ENCODE measurements at places on chromosomes 4 and X.

- no peak for DNase-seq
Observed at GRCh38 chrX:53089925-53090324, 4.0 kb upstream of the KANTR start.

- peak; percentile 30 for DNase-seq
Observed at GRCh38 chrX:34638116-34638515, 19.0 kb downstream of the TMEM47 start.

GRCh38 chr4:187178587-187178986 is 454.9 kb upstream of the FAT1 start:
- no peak for DNase-seq

GRCh38 chr4:14631806-14632440 is 370.4 kb upstream of the CPEB2 start:
- DNase-seq: no peak

GRCh38 chrX:141375011-141375760 is 132.9 kb upstream of the SPANXC start:
- DNase-seq: no peak

GRCh38 chr4:31657859-31658570 is 937.8 kb downstream of the PCDH7 start:
- DNase-seq: no peak

GRCh38 chr4:178448372-178449035 is 1006.3 kb upstream of the AGA start:
- DNase-seq: no peak

- no peak for DNase-seq
Observed at GRCh38 chr4:37464373-37465128, 220.0 kb downstream of the NWD2 start.

- DNase-seq: no peak
Observed at GRCh38 chrX:154593201-154593600, 8.3 kb downstream of the CTAG1A start.

DNA sequence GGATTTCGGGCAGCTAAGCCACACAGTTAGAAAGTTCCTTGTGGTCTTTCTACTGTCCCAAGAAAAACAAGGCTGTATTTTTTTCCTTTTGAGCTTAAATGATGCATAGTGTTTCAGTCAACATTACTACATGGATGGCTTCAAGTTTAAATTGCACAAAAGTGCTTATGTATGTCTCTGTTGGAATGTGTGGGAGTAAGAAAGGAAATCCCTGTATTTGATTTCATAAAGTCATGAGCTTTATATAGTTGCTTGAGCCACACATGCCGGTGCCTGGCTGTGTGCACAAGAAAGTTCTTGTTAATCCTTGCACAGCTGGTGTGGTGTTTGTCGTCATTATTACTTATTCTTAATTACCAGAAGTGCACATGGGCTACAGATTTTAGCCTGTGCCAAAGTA is 262.2 kb downstream of the ARHGAP10 start:
- DNase-seq: no peak

- no peak for DNase-seq
Observed at GRCh38 chr4:65416891-65417290, 253.4 kb downstream of the EPHA5 start.

DNA sequence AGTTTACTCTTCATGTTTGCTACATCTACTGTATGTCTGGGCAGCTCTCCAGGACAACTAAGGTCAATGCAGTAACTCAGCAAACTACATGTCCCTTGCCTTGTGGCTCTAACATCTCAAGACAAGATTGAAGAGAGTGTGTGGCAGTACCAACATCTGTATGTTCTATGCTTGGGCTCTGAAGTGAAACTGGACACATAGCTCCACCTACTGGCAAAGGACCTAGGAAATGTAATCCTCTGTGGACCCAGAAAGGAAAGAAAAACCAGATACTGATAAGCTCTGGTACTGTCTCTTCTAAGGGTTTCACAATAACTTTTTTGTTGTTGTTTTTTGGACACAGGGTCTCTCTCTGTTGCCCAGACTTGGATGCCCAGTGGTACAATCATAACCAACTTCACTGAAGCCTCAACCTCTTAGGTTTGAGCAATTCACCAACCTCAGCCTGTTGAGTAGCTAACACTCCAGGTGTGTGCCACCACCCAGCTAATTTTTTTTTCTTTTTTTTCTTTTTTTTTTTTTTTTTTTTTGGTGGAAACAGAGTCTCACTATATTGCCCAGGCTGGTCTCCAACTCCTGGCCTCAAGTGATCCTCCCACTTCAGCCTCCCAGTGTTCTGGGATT is 64.1 kb downstream of the QDPR start:
- peak; percentile 75 for DNase-seq

- no peak for DNase-seq
Observed at GRCh38 chr4:175330236-175330635, 412.1 kb downstream of the ADAM29 start.

- DNase-seq: no peak
Observed at GRCh38 chrX:102723456-102723855, 2.9 kb downstream of the GPRASP3 start.

GRCh38 chr4:184265546-184266351 is 48.1 kb upstream of the ENPP6 start:
- DNase-seq: no peak

- DNase-seq: no peak
Observed at GRCh38 chr4:10008609-10009005, 12.7 kb downstream of the SLC2A9 start.

DNA sequence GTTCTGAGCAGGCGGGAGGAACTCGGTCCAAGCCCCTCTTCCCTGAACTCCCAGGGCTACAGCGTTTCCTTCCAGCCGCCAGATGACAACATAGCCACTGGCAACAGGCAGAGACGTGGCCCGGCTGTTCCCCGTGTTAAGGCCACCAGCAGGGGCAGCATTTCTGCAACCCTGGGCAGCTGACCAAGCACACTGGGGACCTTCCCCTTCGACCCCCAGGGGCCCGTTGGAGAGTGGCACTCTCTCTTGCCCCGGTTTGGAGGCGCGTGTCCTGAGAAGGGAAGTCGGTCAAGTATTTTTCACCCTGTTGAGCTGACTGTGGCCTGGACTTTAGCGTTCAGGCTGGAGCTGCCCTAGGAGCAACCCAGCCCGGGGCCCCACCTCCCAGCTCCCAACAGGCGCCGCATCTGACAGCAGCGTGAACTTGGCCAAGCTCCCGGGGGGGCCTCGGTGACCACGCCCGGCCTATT is 37.6 kb downstream of the ZBTB49 start:
- DNase-seq: peak; percentile 51

GRCh38 chr4:126807132-126807531 is 825.6 kb upstream of the INTU start:
- DNase-seq: no peak

DNA sequence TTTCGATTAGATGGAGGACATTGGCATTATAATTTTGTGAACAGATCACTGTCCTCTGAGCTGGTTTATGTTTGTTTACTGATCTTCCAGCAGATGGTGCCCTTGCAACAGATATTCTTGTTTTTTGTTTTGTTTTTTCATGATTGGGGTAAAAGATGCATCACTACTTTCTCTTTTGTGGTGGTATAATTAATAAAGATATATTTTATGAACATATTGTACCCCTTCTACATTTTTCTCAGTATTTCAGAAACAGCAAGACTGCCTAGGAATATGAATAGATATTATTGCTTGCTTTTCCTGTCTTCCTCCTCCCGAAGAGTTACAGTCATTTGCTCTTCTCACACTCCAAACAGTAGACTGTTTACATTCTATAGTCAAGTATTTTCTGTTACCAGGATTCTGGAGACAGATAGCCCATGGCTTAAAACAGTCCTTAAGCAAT is 905.2 kb downstream of the TRAM1L1 start:
- DNase-seq: peak; percentile 22

GRCh38 chrX:119853444-119853843 is 681 bp upstream of the UPF3B start:
- DNase-seq: no peak

DNA sequence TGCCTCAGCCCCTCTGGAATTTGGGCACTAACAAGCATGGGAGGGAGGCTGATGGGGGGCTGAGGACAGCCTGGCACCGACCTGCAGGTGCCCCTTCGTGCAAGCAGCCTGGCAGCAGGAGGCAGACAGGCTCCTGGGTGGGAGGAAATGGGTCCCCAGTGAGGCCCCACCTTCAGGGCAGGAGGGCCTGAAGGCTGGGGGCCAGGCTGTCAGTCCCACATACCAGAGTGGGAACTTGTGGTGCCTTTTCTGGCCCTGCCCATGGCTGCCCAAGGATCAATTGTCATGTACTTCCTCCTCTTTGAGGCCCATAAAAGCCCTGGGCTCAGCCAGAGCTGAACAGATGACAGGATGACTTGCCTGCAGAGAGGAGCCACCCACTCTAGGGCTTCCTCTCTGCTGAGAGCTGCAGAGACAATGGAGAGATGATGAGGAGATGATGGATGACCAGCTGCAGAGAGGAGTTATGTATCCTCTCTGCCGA is 141.0 kb downstream of the PDHA2 start:
- DNase-seq: no peak

DNA sequence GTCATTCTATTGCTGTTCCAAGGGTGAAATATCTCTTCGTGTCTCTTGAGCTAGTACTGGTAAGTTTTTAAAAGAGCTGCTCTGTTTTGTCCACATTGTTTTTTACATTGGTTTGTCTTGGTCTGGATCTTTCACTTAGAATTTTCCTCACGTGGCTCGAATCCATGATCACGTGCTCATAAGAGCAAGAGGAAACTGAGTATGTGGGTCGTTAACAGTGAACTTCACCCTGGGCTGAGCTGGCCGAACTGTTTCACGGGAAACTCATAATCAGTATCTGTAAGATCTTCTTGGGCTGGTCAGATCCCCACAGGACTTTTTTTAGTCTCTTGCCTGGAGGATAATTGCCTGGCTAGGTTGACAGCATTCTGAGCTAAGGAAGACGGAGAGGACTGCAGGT is 77.8 kb upstream of the HELT start:
- no peak for DNase-seq

- DNase-seq: no peak
Observed at GRCh38 chr4:142262956-142263355, 583.1 kb downstream of the INPP4B start.

GRCh38 chr4:11367371-11367770 is 61.3 kb downstream of the HS3ST1 start:
- DNase-seq: no peak

GRCh38 chr4:101954975-101955678 is 164.6 kb downstream of the BANK1 start:
- no peak for DNase-seq

GRCh38 chrX:78527818-78528217 is 131.3 kb downstream of the RTL3 start:
- DNase-seq: no peak

- DNase-seq: no peak
Observed at GRCh38 chr4:137343221-137343620, 189.1 kb downstream of the PCDH18 start.

- DNase-seq: no peak
Observed at GRCh38 chrX:82757614-82758013, 750.5 kb upstream of the POU3F4 start.

DNA sequence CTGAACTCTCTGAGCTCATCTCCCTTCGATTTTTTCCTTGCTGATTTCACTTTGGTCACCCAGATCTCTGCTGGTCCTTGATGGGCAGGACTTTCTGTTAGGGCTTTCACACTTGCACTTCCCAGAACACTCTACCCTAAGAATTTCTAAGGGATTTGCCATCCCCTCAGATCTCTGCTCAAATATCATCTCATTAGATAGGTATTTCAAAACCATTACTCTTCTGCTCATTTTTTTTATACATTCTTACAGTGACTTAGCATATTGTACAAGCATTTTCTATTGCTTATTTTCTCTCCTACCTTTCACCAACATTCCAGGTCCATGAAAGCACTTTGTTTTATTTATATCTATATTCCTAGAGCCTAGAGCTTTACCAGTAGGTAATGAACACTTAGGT is 913.3 kb downstream of the PDHA2 start:
- no peak for DNase-seq

GRCh38 chr4:151276787-151277562 is at the start of gene PRSS48:
Gene PRSS48, plus strand, starts transcription at chr4:151277161. Its CDS starts 12 bp downstream, at chr4:151277173.
- DNase-seq: peak; percentile 48

GRCh38 chr4:24203926-24204325 is 314.1 kb upstream of the PPARGC1A start:
- DNase-seq: no peak

- DNase-seq: no peak
Observed at GRCh38 chr4:2947926-2948325, 15.3 kb downstream of the NOP14 start.

- no peak for DNase-seq
Observed at GRCh38 chr4:115844180-115844579, 730.8 kb upstream of the NDST4 start.

- no peak for DNase-seq
Observed at GRCh38 chrX:13659063-13659462, 6.1 kb downstream of the TCEANC start.

GRCh38 chr4:156293657-156294297 is 340.1 kb upstream of the CTSO start:
- DNase-seq: peak; percentile 12

- DNase-seq: no peak
Observed at GRCh38 chr4:98199247-98199646, 56.0 kb upstream of the STPG2 start.

DNA sequence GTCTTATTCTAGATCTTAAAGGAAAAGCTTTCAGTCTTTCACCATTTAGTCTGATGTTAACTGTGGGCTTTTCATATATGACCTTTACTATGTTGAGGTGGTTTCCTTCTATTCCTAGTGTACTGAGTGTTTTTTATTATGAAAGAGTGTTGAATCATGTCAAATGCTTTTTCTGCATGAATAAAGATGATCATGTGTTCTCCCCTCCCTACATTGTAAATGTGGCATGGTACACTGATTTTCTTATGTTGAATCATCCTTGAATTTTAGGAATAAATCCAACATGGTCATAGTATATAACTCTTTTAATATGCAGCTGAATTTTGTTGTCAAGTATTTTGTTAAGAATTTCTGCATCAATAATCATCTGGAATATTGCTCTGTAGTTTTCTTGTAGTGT is 4.3 kb downstream of the CLGN start:
- no peak for DNase-seq

GRCh38 chr4:151717314-151717713 is 43.5 kb downstream of the GATB start:
- no peak for DNase-seq

DNA sequence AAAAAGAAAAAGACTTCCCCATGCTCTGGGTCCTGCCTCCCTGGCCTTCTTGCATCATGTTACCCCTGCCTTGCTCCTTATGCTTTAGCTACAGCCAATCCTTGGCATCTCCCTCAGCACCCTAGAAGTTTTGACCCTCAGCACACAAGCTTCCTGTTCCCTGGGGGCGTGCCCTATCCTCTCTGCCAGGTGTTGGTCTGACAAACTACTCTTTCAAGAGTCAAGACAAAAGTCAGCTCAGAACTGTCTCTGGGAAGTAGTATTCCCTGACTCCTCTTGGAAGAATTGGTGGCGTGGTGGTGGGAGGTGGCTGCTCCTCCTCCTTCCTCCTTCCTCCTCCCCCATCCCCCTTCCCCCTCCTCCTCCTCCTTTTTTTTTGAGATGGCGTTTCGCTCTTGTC is 41.0 kb downstream of the PRPS1 start:
- no peak for DNase-seq

GRCh38 chr4:53587135-53587534 is 4.2 kb downstream of the LNX1 start:
- no peak for DNase-seq

GRCh38 chr4:4519297-4519894 is 22.5 kb downstream of the STX18 start:
- DNase-seq: peak; percentile 20

Data from hematopoietic multipotent progenitor cell treated with erythropoietin and hydrocortisone succinate and interleukin-3 and kit ligand, for 8 days (in vitro differentiated cells).